ENCODE measurements at places on chromosomes 6 and 20.

DNA sequence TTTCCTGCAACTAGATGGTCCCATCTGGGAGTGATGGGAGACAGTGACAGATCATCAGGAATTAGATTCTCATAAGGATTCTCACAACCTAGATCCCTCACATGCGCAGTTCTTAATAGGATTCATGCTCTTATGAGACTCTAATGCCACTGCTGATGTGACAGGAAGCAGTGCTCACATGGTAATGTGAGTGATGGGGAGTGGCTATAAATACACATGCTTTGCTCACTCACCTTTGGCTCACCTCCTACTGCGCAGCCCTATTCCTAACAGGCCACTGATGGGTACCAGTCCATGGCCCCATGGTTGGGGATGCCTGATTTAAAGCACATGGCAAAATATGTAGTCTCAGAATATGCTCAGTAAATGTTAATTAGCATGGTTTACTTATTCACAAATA lies 80.6 kb upstream of the MBOAT1 start:
- H3K4me3 ChIP-seq, result no peak overlapping the region
- H3K4me1 ChIP-seq, result no peaks in the 10 kb centered on the region
- H3K36me3 ChIP-seq, result no peaks in the 10 kb centered on the region
- H3K27me3 ChIP-seq, result no peaks in the 10 kb centered on the region

- H3K27me3 ChIP-seq, result peaks cover 4% of the 10 kb centered on the region
- H3K4me3 ChIP-seq, result no peak overlapping the region
- H3K27ac ChIP-seq, result peak overlapping the region; percentile 2
- H3K36me3 ChIP-seq, result peaks cover 31% of the 10 kb centered on the region
- no peak for DNase-seq
Observed at GRCh38 chr6:129623008-129623732, 86.8 kb downstream of the ARHGAP18 start.

GRCh38 chr6:38065734-38066305 lies 246.3 kb downstream of the ZFAND3 start:
- H3K36me3 ChIP-seq, result peaks cover 8% of the 10 kb centered on the region
- H3K27ac ChIP-seq, result no peak overlapping the region
- H3K27me3 ChIP-seq, result no peaks in the 10 kb centered on the region

DNA sequence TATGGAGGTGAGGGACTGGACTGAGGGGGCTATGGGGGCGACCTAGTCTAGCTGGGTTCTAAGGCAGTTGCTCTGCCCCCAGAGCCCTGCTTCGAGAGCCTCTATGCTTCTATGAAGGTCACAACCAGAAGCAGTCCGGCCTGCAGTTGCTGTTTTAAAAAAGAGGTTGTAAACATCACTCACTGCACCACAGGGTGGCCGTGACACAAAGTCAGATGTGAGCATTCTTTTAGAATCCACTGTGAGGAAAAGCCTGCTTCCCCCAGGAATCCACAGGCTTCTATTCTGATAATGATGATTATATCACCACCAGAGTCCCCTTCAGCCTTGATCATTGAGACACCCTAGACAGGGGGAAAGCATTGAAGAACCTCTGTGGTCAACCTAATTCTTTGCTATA lies 229.7 kb upstream of the AGPAT4 start:
- H3K36me3 ChIP-seq, result no peaks in the 10 kb centered on the region
- H3K27me3 ChIP-seq, result no peaks in the 10 kb centered on the region
- no peak for DNase-seq
- peaks cover 9% of the 10 kb centered on the region for H3K4me1 ChIP-seq

DNA sequence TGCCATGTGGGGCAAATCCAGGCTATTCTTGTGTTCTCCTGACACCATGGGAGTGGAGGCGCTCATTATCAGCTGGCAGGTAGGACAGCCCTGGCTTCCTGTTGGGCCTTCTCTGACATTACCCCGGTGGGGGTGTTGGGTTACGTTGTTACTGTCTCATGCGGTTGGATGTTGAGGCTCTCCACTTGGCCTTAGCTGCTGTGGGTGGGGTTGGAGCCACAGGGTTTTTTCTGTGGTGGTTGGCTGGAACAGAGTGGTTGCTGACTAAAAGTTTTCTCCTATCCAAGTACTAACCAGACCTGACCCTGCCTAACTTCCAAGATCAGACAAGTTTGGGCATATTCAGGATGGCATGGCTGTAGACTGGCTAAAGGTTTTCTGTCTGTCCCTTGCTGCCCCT lies 20.2 kb downstream of the RIPK1 start:
- H3K4me1 ChIP-seq, result peaks cover 5% of the 10 kb centered on the region
- H3K36me3 ChIP-seq, result peaks cover 72% of the 10 kb centered on the region
- H3K4me3 ChIP-seq, result peak overlapping the region; percentile 87
- peaks cover 9% of the 10 kb centered on the region for H3K27me3 ChIP-seq
- DNase-seq, result no peak

DNA sequence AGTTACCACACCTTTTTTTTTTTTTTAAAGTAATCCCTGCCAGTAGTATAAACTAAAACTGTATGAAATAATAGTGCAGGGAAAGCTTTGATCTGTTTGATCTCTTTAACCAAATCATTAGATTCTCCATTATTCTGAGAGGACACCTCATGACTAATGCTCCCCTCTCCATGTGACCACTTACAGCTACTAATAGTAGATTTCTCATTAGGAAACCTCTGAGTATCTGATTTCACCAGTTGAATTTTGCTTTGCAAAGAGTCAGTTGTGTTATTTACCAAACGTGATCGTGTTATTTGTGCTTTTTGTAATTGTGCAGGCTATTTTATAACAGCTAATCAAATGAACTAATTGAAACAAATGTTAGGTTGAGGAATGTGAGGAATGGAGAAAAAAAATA lies 12.5 kb downstream of the CASP8AP2 start:
- H3K36me3 ChIP-seq, result no peaks in the 10 kb centered on the region
- H3K27me3 ChIP-seq, result no peaks in the 10 kb centered on the region
- peaks cover 6% of the 10 kb centered on the region for H3K4me1 ChIP-seq
- no peak overlapping the region for H3K27ac ChIP-seq
- DNase-seq, result no peak

DNA sequence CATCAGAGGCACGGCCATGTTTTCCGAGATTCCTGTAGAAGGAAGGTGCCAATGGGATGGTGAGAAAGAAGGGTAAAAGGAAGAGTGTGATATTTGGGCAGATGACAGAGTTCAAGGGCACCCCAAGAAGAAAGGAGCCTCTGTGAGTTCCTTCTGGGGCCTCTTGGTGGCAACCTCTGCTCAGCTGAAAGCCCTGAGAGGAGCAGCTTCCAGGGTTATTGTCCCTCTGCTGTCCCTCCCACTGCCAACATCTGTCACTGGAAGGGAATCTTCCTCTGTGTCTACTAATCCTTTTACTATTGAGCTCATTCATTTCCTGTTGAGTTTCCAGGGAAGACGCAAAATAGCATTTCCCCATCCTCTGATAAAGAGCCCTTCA lies 40.0 kb upstream of the KCNK16 start:
- peaks cover 20% of the 10 kb centered on the region for H3K4me1 ChIP-seq
- H3K36me3 ChIP-seq, result no peaks in the 10 kb centered on the region
- H3K4me3 ChIP-seq, result no peak overlapping the region

All from endothelial cell (in vitro differentiated cells).